T-helper 1 cell (primary cell): ENCODE measurements at places on chromosomes 5 and 9.

- DNase-seq = no peak
Observed at GRCh38 chr9:30846651-30847050, 1537.8 kb upstream of the ACO1 start.

GRCh38 chr9:22469928-22470544 is 23.4 kb downstream of the DMRTA1 start:
- peak; percentile 16 for DNase-seq

DNA sequence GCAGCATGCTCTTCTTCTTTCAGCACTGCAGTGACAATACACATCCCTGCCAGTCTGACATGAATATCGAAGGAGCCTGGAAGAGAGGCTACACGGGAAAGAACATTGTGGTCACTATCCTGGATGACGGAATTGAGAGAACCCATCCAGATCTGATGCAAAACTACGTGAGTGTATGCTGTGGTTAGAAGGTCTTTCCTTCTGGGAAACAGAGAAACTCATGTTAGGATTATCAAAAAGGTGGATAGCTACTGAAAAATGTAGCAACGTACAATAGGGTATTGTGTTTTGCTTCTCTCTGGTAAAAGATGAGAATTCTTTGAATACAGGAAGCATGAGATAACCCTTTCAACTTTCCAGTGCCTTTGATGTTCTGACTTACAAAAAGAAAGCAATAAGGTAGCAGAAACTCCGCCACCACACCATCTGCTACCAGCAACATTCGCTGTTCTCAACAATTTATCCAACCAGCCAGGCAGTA is 133.3 kb downstream of the PCSK5 start:
- peak; percentile 24 for DNase-seq

DNA sequence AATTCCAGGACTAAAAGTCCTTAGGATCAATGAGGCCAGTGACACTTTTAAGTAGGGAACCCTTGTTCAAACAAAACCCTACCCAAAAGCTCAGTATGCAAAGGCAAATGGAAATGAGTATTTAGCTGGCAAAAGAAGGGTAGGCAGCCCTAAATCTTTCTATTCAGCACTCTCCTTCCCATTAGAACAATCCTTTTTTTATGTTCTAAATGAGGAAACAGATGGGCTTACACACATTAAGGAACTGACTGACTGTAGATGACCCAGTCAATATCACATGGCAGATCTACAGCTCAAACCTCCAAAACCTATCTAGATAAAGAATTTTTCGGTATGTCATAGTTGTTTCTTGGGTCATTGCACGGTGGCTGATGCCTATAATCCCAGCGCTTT is 7.2 kb downstream of the CSNK1A1 start:
- DNase-seq = no peak

DNA sequence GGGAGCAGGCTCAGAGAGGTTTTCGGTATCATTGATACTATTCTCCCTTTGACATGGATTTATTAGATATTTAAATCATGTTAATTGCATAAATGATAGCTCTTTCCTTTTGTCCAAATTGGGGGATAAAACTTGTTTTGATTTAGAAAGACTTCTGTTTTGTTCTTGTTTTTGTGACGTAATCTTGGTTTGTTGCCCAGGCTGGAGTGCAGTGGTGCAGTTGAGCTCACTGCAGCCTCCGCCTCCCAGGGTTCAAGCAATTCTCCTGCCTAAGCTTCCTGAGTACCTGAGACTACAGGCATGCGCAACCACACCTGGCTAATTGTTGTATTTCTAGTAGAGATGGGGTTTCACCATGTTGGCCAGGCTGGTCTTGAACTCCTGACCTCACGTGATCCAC is 7.1 kb downstream of the MAT2B start:
- DNase-seq = no peak

DNA sequence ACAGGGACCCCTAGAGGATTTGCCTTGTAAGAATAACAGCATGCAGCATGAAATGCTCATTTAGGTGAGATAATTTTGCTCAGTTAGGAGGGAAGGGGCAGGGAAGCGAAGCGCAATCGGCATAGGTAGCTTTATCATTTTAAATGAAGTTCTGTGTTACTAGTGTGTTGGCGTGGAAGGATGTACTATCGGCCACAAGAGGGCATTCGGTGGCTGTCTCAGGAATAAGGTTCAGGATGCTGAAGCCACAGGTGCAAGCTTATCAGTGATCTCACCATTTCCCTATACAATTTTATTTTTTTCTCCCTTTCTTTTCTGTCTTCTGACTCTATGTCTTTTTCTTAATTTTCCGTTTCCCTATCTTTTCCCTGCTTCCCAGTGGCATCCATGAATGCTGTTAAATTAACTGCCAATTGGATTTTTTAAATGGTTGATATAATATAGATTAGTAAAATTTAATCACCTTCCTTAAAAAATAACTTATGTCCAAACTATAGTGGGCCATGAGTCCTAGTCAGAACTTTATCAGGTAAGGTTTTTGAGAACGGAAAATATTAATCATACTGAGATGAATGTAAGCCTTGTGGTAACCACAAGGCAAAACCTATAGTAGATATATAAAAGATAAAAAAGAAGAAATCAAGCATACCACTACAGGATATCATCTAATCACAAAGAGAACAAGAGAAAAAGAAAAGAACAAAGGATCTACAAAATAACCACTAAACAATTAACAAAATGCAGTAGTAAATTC is 1.2 kb upstream of the INSL6 start:
- DNase-seq = peak; percentile 73

DNA sequence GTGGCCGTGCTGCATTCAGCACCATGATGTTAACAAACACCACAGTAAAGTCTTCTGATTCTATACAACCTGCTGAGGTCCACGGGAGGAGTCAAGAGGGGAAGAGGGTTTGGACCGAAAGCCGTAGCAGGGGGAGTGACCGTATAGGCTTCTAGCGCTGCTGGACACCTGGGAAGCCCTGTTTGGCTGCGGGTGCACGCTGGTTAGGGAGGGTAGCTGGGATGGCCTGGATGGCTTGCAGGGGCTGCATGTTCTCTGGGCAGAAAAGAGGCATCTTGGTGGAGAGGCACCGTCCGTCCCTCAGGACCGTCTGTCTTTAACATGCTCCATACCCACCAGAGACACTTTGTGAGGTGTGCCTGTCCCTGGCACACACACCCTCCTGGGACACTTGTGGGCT is 251.0 kb upstream of the IRX1 start:
- no peak for DNase-seq

- no peak for DNase-seq
Observed at GRCh38 chr9:83231039-83231438, 168.1 kb upstream of the RASEF start.

DNA sequence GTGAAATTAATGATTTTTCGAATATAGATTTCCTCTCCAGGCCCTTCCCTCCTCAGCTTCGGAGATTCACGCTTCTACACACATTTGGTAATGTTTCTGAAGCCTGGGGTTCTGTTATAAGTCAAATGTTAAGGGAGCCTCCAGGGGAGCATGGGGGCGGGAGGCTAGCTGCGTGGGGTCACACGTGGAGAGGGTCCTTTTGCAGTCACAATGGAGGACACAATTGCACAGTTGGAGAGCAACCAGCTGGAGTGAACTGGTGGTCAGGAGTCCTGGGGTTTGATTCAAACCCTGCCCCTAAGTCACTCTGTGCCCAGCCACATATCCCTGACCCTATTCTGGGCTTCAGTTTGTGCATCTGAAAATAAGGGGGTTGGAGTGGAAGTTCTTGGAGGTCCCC is 481.4 kb downstream of the CDK5RAP2 start:
- no peak for DNase-seq

DNA sequence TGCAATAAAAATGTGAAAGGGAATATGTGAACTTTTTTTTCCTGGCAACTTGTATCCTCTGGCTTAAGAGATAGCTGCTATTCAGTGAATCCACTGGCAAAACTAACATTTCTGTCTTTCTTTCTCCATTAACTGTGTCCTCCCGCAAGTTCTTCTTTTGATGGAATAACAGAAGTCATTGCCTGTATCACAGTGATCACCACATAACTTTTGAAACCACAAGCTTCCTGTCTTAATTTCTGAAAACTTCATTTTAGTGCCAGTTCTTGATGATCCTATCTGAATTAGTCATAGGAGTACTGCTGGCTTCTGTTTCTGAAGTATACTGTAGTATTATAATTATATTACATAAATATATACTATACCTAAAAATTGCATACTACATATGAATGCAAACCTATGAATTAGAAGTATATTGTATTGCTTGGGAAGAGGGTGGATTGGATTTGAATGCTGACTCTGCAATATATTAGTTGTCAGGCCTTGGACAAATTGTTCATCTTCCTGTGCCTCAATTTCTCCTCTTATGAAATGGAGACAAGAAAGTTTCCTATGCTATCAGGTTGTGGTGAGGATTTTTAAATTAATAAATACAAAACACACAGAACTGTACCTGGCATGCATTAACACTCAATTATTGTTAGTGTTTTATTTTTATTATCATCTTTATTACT is 441.6 kb downstream of the CETN3 start:
- no peak for DNase-seq

GRCh38 chr5:178241688-178242231 is 9.2 kb upstream of the PHYKPL start:
- no peak for DNase-seq

- no peak for DNase-seq
Observed at GRCh38 chr9:112571624-112572355, 85.2 kb downstream of the KIAA1958 start.
